Neural crest cell (in vitro differentiated cells): ENCODE measurements at places on chromosomes 3 and 15. TPM values are rescaled to one million over a fixed set of nuclear protein-coding genes. Genes with fewer than 3 reads are reported as not detected.

DNA sequence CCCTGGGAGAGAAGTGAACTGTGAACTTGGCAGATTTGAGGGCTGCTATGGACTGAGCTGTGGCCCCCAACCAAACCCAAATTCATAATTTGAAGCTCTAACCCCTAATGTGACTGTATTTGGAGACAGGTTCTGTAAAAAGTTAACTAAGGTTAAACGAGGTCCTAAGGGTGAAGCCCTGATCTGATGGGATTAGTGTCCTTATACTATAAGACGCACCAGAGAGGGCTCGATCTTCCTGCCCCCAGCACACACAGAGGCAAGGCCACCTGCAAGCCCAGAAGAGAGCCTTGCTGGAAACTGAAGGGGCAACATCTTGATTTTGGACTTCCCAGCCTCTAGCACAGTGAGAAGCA lies 34.0 kb downstream of the TKT start:
- DNase-seq: no peak

- no peak for DNase-seq
Measured at GRCh38 chr15:62841891-62842559, 200.5 kb upstream of the TPM1 start.

- DNase-seq: no peak
Measured at GRCh38 chr15:89308236-89308635, 26.4 kb downstream of the POLG start.

DNA sequence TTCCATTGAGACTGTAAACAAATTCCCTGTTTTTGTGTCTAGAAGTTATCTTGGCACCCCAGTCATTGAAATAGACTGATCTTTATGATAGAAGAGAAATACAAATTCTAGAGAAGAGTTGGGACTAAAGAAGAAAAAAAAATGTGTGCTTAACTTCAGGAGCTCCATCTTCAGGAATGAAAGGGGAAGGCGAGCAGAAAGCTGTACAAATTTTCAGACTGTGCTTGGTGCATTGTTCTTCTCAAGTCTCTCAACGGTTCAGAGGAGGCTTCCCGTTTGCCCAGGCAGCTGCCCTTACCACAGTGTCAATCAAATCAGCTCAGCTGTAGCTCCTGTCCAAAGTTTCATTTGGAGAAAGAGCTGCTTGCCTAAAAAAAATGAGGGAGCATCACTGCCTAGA lies 41.7 kb downstream of the OXSM start:
- no peak for DNase-seq

- DNase-seq: no peak
Measured at GRCh38 chr3:171553086-171553485, 92.9 kb upstream of the TNIK start.

DNA sequence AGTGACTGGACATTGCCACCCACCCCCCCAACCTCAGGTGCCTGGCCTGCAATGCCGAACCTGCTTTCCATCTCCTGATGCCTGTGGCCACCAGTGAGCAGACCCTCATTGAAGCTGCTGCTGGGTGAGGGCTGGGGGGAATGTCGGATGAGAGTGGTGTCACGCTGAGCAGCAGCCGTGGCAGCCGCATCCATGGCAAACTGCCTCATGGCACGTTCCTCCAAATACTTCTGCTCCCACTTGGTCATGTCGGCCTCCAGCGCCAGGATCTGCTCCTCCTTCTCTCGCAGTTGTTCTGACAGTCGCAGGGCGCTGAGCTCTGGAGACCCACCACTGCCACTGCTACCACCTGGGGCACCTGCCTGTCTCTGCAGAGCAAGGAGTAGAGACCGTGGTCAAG lies 14.2 kb downstream of the AMOTL2 start:
- DNase-seq: no peak

The PDIA5 gene
- total RNA-seq: 14.2 and 17.7 TPM in 2 replicates

The PCOLCE2 gene
- total RNA-seq: 4.9 and 6.3 TPM in 2 replicates
